Stimulated activated CD4-positive, alpha-beta T cell treated with anti-CD3 and anti-CD28 coated beads, Interleukin-1b, Interleukin-23, amount 100 ng/mL, for 1 hour (primary cell): ENCODE measurements at places on chromosomes 11 and 22.

- DNase-seq, result no peak
These were observed 36.7 kb downstream of the PPFIA1 start for GRCh38 chr11:70307176-70307575.

DNA sequence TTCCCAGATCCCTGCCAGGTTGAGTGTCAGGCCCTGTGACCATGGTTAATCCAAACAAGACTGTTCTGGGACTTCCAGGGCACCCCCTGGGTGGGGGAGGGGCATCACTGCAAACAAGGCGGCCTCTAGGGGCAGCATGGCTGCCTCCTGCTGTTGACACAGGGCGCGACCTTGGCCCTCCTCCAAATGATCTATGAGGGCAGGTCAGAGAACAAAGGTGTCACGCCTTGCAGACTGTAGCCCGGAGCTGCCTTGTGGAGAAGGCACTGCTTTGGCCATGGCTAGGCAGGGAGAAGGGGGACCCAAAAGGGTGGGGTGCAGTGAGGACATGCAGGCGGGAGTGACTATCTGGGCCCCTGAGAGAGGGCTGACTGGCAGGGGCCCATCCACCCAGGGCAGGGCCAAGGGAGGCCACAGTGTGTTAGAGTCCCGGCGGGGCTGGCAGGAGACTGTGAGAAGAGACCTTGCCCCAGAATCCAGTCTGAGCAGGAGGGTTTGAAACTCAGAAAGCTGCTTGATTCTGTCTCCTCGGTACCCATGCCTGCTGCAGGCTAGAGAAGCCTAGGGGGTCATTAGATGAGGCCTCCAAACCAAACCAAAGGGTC, 35.6 kb downstream of the KCNC1 start:
- no peak for DNase-seq

- no peak for DNase-seq
These were observed 36.6 kb upstream of the SUSD2 start for GRCh38 chr22:24144778-24145085.

- DNase-seq, result no peak
These were observed 29.3 kb upstream of the TCF20 start for GRCh38 chr22:42299586-42300258.

- DNase-seq, result no peak
These were observed 118.5 kb downstream of the APOL5 start for GRCh38 chr22:35835998-35836691.

DNA sequence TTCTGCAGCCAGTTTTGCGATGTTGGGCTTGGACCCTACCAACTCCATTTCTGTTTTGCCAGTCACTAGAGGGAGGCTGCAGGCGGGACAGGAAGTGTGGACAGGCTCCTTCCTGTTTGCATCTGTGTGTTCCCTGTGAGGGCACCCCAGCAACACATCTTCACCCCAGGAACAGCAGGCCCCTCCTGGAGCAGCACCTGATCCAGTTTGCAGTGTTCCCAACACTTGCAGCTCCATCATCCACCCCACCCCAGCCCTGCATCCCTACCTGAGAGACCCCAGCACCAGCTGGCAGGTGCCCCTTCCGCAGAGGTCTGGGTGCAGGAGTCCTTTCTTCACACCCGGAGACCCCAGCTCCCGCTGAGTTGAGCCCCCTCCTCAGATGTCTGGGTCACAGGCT, 7.4 kb upstream of the VSIG10L2 start:
- DNase-seq, result no peak

GRCh38 chr22:45442116-45442515, 28.6 kb downstream of the RIBC2 start:
- no peak for DNase-seq
